Myocyte (in vitro differentiated cells): ENCODE measurements at places on chromosomes 13 and 19.
A peak's percentile ranks its signal among the peaks of the same experiment; 100 is the strongest.

DNA sequence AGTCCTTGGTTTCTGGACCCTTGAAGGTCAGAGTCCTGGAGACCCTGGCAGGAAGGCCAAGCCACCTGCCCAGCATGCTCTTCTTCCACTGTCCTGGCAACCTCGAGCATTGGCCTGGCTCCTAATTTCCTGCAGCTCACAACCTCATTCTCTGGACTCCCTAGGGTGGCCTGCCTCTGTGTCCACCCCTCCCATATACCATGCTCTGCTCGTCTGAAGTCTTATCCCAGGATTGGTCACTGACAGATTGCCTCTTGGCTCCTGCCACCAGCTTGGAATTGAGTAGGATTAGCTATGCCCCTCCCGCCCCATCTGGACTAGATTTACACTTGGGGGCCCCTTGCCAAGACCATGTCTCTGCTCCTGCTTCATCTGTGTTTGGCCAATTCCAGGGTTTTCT, 17.1 kb upstream of the WASF3 start:
- DNase-seq: no peak

DNA sequence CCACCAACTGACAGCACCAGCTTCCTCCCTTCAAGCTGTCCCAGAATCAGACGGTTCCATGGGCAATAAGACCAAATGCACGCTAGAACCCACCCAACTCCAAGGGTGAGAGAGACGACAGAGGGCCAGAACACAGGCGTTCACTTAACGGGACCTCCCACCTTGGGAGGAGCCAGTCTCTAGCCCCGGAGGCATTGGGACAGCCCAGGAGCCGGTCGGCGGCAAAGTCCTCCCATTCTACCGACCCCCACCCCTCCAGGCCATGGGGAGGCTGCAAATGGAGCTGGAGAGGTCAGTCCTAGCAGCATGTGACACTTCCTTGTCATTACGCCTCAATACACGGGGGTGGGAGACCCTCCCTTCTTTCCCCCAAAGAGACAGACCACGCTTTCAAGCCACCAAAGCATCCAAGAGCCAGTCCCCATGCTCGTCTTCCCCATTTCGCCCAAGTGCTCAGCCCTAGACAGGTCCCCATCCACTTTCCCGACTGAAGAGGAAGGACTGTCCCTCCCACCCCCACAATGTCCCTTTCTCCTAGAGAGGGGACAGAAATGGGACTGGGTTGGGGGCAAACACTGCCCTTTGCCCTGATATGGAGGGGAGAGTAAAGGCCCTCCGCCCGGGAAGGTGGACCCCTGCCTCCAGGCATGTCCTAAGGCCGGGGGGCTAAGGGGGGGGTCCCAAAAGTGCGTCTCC, 964 bp downstream of the KHSRP start:
- peak; percentile 47 for DNase-seq

DNA sequence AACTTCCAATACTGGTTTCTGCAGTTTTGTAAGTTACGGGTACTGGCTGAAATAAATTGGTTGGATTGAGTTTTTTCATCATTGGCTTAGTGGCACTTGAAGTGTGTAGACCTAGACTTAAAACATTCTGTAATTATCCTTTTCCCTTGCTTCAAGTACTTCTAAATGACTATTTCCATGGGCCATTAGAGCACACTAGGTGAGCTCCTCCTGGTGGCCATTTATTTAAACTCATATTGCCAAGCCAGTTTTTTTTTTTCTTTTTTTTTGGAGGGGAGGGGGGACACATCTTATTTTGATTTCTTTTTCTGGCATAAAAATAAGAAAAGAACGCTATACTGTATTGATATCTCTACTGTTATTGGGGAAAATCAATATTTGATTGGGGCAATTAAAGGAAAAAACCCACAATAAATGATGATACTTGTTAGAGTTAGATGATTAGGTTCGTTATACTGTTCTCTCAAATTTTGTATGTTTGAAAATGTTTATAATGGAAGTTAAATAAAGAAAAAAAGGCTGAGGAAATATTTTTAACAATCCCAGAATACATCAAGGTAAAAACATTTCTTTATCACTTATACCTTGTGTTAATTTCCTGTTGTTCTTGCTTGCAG, 82.9 kb downstream of the PDS5B start:
- peak; percentile 58 for DNase-seq

DNA sequence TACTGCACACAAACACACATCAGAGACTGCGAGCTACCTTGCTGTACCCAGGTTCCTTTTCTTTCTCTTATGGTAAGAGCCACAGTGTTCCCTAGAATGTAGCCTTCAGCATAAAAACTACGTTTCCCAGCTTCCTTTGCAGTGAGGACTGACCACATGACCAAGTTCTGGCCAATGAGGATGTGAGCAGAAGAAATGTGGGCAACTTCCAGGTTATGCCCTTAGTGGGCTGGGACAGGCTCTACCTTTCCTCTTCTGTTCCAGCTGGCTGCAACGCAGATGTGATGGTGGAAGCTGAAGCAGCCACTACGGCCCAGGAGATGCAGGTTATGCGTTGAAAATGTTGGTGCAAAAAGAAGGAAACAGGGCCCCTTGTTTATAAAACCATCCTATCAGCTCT, 27.5 kb downstream of the VRK3 start:
- DNase-seq: no peak

GRCh38 chr13:33016414-33017322, at the start of gene KL:
Gene KL, plus strand, starts transcription at chr13:33016423. Its CDS starts 18 bp downstream, at chr13:33016441.
- DNase-seq: no peak
